ENCODE measurements at places on chromosomes 5 and 9.

DNA sequence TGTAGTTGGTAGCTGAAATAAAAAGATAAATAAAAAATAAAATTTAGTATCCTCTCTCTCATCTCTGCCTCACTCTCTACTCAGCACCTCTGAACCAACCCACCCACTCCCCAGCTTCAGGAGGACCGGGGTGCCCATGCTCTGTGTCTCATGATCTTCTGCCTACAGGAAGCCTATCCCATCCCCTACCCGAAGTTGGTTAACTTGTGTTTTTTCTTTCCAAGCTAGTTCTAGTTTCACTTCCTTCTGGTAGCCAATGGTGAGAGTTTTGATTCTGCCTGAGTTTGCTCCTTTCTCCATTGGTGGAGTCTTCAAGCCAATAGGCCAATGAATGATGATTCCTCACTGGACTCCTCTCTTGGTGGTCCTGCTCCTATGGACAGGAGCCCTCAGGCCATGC, 32.1 kb downstream of the SNX24 start:
- DNase-seq = no peak

DNA sequence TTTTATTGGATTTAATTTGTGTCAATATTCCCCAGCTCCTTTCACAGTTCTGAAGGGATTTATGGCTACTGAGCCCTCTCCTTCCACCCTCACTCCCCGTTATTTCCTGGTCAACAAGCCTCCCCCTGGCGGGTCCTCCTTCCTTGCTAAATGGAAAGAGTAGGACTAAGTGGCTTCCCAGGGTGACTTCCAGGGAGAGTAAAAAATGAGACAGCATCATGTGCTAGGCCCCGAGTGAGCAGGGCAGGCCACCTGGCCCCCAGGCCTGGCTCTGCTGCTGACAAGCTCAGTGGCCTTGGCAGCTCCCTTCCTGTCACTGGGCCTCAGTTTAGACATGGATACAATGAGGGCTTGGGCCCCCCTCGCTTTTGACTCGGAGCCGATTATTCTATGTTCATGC, 201.3 kb downstream of the HSPA4 start:
- no peak for DNase-seq

GRCh38 chr9:131407717-131408195, 13.9 kb downstream of the PRRC2B start:
- no peak for DNase-seq

GRCh38 chr9:91560301-91560700, 136.7 kb upstream of the NFIL3 start:
- DNase-seq = no peak

DNA sequence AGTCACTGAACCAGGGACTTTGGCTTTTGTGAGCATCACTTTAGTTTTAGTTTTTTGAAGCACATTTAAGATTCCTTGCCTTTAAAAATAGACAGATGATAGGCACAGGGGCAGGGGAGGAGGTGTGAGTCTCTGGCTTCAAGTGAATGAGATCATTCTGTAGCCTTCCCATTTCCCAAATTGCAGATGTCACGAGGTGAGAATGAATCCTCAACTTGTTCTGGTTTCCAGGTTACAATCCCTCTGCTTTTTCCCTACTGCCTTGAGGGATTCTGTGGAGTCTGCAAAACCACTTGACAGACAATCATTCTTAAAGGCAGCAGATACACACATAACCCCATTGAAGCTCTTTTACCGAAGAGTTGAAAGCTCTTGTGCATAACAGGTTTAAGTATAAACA, 332.4 kb downstream of the DMAC1 start:
- no peak for DNase-seq
